ENCODE measurements at places on chromosomes 4 and X. TPM values are rescaled to one million over a fixed set of nuclear protein-coding genes. Genes with fewer than 3 reads are reported as not detected.
A peak's percentile ranks its signal among the peaks of the same experiment; 100 is the strongest.

DNA sequence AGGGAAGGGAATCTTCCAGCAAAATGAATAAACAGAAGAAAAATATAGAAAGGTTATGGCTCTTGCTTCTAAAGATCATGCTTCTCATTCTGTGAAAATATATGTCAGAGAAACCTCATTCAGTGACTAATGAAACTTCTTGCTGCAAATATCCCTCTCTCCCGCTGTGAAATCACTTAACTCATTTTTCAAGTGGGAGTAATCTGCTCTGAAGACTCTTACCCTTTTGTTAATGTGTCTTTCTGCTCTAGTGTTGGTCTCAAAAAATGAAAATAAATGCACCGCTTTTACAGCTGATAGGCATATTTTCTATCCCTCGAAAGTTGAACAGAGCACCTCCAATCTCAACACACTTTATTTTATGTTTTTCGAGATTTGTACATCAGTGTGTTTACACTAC, 252.3 kb downstream of the NLGN4X start:
- no peak for DNase-seq

GRCh38 chr4:39563346-39563847, 36.2 kb upstream of the UGDH start:
- no peak for DNase-seq

- no peak for DNase-seq
Measured at GRCh38 chr4:4853371-4853823, 6.1 kb upstream of the MSX1 start.

Gene DRD5
- not detected for total RNA-seq

DNA sequence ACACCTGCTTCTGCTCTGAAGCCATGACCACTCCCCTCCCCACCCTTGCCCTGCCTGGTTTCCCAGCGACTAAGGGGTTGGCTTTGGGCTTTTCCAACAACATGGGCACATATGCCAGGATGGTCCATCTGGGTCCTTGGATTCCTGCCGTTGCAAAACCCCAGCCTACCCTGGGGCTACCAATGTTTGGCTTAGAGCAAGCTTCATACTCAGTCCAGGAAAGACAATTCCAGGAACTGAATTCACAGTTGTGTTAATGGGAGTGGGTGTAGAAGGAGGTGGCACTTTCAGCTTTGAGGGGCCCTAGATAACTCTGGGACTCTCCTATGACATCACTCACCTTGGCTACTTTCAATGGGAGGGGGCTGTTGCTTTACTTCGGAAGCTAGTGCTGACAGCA, 9.0 kb downstream of the FGFBP1 start:
- no peak for DNase-seq

GRCh38 chr4:12697970-12698369, 786.2 kb downstream of the RAB28 start:
- DNase-seq, result no peak

DNA sequence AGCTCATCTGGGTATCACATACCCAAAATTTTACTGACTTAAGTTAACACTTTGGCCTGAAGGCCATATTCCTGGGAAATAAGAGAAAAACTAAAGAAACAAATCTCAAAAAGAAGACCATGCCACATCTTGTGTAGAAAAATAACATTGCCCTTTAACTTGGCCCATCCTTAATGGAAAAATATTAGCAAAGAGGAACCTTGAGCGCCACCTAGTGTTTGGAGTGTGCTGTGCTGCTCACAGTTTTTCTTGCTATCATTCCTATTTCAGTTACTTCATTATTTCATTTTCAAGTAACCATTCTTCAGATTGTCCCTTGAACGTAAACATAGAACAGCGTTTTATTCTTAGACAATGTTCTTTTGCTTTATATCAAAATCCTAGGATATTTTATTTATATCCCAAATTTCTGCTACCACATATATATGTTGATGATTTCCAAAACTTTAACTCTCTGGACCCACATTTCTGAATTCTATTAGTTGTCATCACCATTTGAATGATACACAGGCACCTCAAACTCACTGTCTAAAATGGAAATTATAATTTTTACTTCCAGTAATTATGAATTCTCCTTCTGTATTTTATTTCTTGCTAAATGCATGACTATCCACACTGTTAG, 999.0 kb upstream of the ADGRL3 start:
- peak; percentile 37 for DNase-seq

Gene FAM53A
- total RNA-seq, result 1.6 TPM

DNA sequence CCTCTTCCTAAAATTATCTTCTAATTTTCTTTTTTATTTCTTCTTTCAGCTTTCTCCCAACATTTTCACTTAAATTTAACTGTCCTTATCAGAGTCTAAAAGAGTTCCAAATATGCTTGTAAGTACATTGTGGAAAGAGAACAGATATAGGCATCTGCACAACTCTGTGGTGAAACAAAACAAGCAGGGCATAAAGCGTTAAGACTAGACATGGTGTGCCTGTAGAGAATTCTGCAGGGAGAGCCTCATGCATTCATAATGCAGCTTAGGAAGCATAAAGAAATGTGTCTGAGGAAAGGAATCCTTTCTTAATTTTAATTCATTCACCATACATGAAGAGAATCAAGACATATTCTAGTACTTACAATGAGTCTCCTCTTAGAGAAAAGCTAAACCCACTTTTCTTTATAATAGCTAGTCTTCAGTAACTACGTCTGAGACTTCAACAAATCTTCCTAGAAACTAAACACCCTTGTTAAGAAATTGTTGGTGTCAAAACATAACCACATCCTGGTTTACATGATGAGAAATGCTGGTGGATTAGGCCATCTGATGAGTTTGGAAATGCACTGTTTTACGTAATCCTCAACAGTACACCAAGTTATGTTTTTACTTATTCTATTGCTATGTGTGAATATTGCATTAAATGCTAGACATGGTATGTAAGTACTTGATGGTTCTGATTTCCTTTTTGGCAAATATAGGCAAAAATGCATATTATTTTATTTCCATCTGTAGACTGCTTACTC, 307.8 kb upstream of the GIMD1 start:
- no peak for DNase-seq

DNA sequence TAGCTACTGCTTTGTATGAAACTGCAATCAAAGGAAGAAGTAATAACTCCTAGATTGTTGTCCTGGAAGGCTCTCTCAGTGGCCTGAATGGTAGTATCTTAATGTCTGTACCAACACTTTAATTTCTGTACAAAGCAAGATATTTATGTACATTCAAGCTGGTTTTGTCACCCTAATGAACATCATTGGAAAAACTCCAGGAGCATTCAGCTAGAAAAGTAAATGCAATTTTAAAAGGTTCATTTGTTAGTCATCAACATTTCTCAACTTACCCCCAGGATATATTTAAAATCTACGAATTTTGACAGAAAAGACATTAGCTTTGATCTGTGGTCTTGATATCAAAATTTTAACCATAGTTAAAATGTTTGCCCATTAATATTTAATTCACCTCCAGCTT, 80.0 kb upstream of the FGF13 start:
- DNase-seq, result no peak

DNA sequence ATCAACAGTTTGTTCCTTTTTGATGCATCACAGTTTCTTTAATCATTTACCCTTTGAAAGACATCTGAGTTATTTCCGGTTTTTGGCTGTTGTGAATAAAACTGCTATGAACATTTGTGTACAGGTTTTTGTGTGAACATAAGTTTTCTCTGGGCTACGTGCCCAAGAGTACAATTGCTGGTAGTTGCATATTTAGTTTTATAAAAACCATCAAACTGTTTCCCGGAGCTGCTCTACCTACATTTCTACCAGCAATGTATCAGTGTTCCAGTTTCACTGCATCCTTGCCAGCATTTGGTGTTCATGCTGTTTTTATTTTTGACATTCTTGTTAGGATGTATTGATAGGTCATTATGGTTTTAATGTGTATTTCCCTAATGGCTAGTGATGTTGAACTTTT, 17.3 kb downstream of the KDM6A start:
- DNase-seq, result no peak

DNA sequence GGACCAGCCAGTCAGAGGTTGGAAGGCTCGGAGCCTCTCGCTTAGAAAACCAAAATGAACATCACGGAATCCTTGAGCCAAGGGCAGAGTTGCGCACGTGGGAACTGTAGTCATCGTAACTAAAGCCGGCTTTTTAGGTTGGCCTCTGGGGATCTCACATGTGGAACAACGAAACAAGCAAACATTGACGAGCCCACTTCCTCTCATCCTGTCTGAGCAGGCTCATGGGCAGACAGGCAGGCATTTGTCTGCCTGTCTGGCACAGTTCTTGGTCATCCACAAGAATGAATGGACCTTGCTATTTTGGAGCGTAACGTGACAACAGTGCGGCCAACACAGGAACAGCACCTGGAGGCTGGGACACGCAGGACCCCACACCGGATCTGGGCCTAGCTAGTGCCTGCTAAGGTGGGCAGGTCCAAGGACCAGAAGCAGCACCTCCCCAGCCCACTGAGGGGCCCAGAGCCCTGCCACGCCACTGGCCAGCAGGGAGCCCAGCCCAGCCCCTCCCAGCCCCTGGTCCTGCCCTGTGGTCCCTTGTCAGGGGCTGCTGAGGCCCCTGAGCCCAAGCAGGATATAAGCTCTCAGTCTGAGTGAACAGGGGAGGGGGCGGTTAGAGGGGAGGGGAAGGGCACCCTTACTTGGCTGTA, 9.2 kb upstream of the TREX2 start:
- no peak for DNase-seq

GRCh38 chr4:76607266-76607799, 172.3 kb downstream of the SHROOM3 start:
- DNase-seq, result no peak

- DNase-seq, result no peak
Measured at GRCh38 chr4:133152831-133153481, 3.9 kb downstream of the PCDH10 start.

DNA sequence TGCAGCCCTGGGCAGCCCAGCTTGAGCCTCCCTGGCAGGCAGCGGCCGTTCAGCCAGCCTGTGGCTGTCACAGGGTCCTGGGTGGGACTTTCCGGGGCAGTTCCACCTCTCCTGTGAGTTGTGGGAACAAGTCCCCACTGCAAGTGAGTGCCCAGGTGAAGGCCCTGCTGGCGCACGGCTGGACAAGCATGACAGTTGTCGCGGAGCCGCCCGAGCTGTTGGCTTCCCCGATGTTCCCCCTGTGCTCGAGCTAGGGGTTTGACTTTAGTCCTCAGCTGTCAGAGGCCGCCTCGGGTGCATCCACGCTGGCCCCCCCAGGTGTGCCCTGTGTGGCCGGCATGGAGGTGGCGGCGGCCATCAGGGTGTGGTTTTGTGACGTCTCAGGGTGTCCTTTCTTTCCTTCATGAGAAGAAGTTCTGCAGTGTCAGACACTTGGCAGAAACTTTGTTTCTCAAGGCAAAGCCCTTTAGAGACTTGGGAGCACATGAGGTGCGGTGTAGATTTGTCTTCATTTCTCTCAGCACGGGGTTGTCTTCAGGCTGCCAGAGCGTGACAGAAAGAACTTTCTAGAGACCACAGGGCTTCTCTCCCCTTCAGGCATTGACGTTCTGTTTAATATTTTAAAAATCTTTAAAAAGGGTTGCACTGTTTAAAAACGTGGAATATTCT, 69.4 kb upstream of the HGFAC start:
- no peak for DNase-seq

DNA sequence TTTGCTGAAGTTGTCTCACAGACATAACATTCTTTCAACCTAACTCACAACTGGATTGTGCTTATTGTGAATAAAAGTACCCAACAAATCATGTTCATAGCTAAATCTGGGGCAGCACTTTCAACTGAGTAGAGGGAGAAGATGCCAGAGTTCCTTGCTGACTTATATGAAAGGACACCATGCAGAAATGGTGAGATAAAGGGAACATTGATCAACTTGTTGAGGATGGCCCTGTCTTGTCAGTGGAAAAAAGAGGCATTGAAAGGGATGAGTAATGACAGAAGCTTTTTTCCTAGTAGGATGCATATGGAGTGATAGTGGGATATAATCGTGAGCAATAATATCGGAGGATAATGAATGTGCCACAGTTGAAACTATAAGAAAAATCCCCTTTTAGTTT, 221.7 kb downstream of the ARHGAP24 start:
- DNase-seq, result no peak

Gene FATE1
- 0.52 TPM for total RNA-seq

DNA sequence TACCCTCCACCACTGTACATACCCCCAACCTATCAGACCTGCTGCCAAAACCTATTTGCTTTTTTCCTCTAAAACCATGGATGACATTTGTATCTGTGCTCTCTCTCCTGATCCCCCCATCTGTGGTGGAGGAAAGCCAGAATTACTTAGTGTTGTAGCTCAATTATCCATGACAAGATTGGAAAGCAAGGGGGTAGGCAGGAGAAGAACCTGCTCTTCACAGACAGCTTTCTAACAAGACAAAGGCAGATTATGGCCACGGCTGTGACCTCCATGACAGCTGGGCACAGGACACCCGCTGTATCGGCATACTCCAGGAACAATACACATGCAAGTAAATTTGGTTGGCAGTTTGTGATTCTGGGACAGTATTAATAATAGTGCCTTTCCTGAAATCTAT, 186.7 kb downstream of the ENOX2 start:
- no peak for DNase-seq

Gene SSX1
- not detected for total RNA-seq

- DNase-seq, result no peak
Measured at GRCh38 chr4:119678761-119679160, 50.2 kb upstream of the PDE5A start.

DNA sequence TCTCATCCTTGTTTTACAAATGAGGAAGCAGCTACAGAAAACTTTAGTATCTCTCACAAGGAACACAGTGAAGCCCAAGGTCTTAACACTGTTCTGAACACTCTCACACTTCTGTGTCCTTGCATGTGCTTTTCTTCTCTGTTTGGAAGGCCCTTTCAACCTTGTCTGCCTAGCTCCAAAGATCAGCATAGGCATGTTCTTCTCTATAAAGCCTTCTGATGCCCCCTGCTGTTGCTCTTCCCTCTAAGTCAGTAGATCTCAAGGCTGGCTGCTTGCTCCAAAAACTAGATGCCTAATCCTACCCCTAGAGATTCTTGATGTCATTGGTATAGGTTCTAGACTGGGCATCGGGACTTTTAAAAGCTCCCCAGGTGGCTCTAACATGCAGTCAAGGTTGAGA, 5.9 kb downstream of the APOO start:
- DNase-seq, result peak; percentile 71

DNA sequence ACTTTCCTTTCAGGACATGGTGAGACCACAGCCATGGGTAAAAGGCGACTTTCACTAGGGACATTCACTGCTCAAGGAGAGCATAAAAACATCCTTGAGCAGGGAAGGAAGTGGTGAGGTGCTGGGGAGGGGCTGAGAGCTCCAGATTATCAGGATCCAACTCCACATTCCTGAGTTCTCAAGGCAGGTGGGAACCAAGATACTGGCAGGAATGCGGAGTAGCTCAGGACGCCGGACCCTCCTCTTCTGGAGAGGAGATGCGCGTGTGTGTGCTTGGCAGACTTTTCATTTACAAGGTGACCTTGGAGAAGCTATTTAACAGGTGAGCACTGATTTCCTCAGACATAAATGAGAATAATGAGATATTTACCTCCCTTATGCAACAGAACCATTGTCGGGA, 41.3 kb upstream of the TXK start:
- no peak for DNase-seq

DNA sequence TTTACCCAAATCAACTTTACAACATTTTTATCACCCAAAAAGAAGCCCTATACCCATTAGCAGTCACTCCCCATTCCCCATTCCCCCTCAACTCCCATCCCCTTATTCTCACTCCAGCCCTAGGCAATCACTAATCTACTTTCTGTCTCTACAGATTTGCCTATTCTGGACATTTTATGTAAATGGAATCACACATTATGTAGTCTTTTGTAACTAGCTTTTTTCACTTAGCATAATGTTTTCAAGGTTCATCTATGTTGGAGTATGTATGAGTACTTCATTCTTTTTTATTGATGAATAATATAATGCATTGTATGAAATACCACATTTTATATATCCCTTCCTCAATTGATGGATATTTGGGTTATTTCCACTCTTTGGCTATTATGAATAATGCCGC, 36.1 kb upstream of the HERC5 start:
- DNase-seq, result no peak

Gene MAPK10
- total RNA-seq, result 45.0 TPM

Gene IL2
- 3.4 TPM for total RNA-seq

All from mucosa of gallbladder (tissue), 1 donor.